ENCODE measurements at places on chromosomes 7 and 10.
A peak's percentile ranks its signal among the peaks of the same experiment; 100 is the strongest.

DNA sequence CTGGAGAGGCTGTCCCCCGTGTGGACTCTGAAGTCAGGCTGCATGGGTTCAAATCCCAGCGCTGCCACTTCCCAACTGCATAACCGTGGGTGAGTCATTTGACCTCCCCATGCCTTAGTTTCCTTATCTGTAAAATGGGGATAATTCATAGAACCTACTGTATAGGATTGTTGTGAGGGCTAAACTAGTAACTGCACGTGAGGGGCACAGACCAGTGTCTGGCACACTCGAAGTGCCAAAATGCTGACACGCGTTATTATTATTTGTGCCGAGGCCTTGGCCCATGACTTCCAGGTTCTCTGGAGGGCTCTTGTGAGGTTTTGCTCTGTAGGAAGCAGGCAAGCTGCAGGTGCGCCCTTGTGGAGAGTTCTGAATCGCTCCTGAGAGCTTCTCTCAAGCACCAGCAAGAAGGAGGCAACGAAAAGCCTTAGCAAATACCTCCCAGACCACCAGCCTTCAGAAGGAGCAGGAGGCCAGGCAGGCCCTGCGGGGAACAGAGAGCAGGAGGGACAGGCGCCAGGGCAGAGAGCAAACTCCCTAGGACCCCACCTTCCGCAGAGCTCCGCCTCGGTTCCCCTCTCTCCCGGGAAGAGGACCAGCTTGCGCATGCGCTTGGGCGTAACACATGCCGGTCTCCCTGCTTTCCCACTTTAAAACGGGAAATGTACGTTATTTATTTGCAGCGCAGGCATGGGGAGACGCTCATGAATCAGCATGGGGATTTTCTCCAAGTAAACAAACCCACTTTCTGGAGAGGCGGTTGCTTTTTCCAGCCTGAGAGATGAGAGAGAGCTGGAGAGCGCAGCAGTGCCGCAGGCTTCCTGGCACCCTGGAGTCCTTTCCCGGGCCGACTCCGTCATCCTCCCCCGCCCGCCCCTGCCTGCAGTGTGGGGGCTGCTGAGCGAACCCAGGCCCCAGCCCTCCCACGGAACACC, 39.6 kb downstream of the SORCS3 start:
- DNase-seq, result no peak

DNA sequence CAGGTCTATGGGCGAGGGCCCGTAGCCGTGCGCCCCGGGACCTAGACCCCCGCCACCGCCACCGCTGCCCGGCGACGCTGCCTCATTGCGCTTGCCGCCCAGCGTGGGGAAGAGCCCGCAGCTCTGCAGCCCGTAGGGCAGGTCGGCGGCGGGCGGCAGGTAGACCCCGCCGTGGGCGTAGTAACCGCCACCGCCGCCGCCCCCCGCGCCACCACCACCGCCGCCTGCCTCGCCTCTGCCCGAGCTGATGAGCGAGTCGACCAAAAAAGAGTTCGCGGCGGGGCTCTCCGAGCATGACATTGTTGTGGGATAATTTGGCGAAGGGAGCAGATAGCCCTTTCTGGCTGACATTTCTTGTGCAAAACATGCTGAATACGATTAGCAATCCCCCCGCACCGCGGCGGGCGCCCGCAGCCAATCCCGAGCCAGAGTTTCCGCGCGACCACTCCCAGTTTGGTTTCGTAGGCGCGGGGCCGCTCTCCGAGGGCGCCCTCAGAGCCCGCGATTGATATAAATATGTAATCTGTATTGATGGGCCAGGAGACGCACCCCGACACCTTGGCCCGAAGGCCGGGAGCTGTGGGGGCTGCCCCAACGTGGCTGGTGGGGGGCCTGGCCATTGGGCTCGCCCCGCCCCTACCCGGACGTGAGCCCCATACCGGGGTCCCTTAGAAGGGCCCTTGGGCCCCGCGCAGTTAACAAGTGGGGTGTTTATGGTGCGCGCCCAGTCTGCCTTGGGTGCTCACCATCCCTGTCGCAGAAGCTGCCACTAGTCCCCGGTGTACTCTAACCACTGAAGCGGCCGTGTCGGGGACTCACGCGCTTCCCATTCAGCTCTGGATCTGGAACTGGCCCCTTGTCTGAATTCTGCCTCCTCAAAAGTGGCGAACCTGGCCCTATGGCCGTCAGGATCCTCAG, at the start of gene HOXA10:
Gene HOXA10 (minus strand): TSS at position 365 of the 918 bp plus-strand sequence. CDS start 14 bp downstream, at position 351.
- no peak for DNase-seq

GRCh38 chr7:24138343-24138742, 145.6 kb upstream of the NPY start:
- peak; percentile 11 for DNase-seq

GRCh38 chr10:18668026-18668425, 8.8 kb downstream of the ARL5B start:
- DNase-seq, result no peak

DNA sequence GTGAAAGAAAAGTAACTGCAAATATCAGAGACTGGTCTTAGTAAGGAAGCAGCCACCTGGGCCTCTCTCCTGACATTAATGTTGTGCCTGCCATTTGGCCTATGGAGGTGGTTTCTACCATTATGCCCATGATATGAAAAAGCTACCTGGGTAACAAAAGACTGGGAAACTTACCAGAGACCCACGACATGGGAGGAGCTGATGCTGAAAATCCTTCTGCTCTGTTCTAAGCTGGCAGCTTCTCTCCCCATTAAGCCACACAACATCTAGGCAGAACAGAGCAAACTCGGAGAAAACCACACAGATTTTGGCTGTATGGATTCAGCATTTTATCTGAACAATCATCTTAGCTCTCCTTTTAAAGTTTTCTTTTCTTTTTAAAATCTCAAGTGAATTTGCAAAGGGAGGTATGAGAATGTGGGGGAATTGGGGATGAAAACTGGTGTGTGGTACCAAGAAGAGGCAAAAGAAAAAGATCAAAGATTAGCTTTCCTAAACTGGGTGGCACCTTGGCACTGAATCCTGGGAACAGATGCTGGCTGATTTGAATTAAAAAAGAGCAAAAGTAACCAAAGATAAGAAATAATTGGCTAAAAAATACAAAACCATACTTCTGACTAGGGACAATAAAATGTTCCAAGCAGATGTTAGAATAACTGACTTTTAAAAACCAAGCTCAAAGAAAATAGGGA, 128.6 kb upstream of the ANKRD1 start:
- DNase-seq, result no peak

GRCh38 chr7:8261711-8262695, at the start of gene ICA1:
TSS of gene ICA1 (minus strand) at chr7:8262167. CDS start at chr7:8235926, 26,241 bp downstream.
- peak; percentile 32 for DNase-seq

- DNase-seq, result no peak
Measured at GRCh38 chr7:47549916-47550315, 32.0 kb downstream of the TNS3 start.

- DNase-seq, result no peak
Measured at GRCh38 chr7:98995111-98995510, 116.8 kb downstream of the TRRAP start.

DNA sequence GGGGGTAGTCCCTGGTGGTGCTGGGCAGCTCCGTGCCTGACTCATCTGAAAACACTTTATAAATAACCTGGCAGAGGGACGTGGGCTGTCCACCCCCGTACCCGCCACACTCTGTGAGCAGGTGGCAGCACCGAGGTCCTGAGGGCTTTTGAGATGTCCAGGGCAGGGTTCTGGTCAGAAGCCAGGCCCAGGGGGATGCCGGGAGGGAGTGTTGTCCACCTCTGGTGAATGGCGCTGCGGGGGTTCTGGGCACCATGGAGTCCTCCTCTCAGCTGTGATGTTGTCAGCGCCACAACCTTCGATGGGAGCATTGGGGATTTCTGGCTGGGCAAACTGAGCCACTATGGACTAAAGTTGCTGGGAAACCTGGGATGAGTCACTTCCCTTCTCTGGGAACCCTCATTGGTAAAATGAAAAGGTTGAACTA, 27.4 kb upstream of the GOLGA7B start:
- no peak for DNase-seq

- DNase-seq, result no peak
Measured at GRCh38 chr10:13003004-13003403, 1.5 kb upstream of the CCDC3 start.

DNA sequence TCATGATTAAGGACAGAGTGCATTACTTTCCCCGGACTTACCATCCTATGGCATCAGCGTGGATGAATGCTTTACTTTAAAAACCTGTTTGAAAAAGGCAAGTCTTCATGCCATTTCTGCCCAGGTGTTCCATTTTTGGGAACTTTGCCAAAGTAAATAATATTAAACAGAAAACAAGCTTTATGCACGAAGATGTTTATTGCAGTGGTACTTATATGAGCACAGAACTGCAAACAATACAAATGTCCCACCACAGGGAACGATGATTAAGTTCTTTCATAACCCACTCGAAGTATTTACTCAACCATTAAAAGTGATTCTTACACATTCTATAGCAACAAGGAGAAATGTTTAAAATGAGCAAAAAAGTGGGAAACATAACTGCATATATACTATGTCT, 109.7 kb upstream of the GDF10 start:
- no peak for DNase-seq

DNA sequence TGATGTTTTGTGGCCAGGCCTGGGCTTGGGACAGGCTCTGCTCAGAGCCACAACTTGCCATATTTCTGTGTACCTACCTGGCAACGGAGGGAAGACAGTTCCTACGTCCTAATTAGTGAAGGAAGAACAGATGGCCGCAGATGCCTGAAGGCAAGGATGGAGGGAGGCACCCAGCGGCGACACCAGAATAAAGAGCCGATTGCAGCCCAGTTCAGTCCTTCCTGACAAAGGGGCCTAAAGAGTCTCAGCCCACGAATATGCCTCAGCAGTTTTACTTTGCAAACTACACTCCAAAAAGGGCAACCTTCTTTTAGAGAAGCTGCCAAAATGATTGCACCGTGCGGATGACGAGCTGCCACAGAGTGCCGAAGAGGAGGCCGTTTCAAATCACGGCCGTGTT, 585.8 kb downstream of the GLRX3 start:
- no peak for DNase-seq

DNA sequence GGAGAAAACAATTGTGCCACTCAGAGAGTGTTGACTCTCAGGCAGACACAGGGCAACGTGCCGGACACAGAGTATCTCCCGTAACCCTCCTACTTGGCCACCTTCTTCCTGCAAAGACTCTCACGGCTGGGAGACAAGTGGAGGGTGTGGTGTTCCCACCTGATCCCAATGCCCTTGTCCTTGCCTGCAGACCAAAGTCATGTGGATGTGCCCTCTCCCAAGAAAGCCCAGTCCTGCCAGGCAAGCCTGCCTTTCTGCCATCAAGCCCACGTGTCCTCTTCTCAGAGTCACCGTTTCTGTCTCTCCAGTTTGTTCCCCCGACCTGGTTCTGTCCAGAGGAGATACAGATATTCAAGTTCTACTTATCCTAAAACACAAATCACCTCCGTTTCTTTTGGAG, 723 bp downstream of the PNLIPRP2 start:
- no peak for DNase-seq

All from foreskin melanocyte (primary cell).